ENCODE measurements at places on chromosomes 2 and 18.

DNA sequence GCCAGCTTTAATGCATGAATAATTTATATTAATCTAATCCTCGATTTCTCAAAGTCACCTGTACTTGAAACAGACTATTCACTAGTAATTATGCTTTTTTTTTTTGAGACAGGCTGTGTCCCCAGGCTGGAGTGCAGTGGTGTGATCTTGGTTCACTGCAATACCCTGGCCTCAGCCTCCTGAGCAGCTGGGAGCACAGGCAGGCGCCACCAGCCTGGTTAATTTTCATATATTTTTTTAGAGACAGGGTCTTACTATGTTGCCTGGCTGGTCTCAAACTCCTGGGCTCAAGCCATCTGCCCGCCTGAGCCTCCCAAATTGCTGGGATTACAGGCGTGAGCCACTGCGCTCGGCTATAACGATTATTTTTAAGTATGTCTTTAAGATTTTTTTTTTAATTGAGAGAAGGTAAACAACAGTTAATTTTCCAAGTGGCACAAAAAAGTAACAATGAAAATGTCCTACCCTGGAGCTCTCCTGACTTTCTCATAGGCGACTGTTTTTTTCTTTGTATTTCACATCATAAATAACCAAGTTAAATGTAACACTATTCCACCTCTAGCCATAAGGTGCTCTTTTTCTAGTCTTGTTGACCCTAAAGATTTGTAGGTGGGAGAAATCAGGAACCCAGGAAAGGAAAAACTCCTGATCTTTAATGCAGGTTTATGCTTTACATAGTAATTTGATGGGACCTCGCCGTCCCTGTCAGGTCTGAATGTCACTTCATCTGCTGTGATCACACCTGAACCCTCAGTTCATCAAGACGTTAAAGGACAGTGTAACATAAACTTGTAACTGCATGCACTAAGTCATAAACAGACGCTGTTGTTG is 1.3 kb upstream of the ANKRD12 start:
- no peak for DNase-seq

- DNase-seq = no peak
These were observed 3.1 kb upstream of the FLACC1 start for GRCh38 chr2:201360256-201360655.

DNA sequence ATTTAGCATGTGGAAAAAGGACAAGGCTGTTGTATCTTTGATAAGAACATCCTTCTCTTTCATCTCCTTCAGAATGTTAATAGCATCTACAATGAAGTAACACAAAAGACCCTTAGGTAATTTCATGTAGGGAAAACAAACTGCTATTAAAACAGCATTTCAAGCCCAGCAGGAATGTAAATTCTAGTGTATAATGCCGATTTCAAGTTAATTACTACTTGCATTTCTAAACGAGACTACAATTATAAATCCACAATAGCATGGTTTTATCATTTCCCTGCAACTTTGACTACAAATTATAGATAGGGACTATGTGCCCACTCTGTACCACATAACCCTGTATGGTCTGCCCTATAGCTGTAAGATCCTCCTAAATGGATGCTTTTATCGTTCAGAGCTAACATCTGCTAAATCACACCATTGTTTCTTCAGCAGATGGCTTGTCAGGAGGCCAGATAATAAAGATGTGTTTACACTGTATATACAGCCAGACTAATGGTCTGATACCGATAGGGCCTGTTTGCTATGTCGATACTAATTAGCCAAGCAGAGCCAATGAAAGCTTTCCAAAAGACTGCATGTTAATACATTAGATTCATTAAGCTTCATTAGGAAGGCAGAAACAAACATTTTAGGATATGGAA is 51.9 kb downstream of the LRPPRC start:
- DNase-seq = no peak

DNA sequence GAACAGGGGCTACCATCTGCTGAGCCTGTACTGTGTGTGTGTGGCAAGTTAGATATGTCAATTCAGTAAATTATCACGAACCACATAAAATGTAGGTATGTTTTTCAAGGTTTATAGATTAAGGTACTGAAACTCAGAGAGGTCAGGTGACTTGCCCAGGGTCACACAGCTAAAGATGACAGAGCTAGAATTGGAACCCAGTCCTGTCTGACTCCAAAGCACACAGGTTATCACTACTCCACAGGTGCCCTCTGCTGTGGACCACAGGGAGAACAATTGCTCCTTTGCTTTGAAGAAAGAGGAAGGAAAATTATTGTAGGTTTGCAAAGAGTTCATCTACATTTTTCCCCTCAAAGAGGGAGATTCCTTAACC is 229.7 kb upstream of the AGAP1 start:
- no peak for DNase-seq

GRCh38 chr18:45658756-45659155 is 43.5 kb downstream of the SLC14A2 start:
- DNase-seq = no peak

- DNase-seq = peak; percentile 1
These were observed 764.5 kb downstream of the TRIB2 start for GRCh38 chr2:13481201-13481600.

DNA sequence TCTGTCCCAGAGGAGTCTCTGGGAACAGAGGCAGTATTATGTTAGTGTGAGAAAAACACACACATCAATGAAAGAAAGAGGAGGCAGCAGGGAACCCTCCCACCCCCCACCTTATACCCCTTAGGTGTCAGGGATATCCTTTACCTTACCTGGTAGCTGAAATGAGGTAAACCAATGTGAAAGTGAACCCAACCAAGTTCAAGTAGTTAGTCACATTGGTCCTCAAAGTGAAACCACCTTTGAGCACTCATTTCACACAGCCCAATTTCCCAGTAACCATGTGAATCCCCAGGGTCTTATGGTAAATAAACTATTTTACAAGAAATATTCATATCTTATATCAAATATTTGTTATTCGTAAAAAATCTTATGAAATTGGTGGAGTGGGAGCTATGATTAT is 377.8 kb downstream of the LRATD1 start:
- DNase-seq = no peak

DNA sequence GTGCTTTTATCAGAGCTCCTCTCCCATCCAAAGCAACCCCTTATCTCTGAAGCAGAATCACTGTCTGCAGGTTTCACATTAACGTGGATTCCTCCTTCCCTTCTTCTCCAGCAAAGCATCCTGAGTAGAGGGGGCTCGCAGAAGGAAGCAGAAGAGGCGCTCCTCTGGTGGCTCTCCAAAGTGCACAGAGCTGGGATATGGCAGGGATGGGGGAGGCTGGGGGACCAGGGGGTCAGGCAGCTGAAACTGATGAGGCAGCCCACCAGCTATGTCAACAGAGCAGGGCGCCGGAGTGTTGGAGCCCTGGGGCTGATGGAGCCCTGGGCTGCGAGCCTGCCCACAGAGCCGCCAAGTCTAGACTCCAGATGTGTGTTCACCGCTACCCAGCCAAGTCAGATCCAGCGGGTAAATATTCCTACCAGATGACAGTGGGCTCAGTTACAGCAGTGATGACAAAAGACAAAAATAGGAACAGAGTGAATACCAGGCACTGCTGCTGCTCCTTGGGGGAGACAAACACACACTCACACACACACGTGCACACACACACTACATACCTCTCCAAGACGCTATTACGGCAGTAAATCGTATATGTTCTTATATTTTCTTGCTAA is 678.3 kb upstream of the ID2 start:
- peak; percentile 20 for DNase-seq

DNA sequence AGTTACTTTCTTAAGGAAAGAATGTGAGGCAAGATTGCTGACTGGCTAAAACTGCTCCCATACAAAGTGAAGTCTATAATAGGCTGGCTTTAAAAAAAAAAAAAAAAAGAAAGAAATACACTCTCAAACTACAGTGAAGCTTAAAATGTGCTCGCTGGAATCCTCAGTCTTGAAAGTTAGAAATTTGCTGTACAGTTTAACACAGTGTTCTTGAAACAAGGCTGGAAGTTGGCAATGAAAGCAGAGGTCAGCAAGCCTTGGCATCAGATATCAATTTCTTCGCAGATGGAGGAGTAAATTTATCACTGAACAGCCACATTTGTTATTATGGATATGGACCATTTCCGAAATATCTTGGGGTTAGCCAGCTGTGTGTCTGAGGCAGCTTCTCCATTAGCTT is 392.9 kb downstream of the ZNF516 start:
- DNase-seq = no peak

DNA sequence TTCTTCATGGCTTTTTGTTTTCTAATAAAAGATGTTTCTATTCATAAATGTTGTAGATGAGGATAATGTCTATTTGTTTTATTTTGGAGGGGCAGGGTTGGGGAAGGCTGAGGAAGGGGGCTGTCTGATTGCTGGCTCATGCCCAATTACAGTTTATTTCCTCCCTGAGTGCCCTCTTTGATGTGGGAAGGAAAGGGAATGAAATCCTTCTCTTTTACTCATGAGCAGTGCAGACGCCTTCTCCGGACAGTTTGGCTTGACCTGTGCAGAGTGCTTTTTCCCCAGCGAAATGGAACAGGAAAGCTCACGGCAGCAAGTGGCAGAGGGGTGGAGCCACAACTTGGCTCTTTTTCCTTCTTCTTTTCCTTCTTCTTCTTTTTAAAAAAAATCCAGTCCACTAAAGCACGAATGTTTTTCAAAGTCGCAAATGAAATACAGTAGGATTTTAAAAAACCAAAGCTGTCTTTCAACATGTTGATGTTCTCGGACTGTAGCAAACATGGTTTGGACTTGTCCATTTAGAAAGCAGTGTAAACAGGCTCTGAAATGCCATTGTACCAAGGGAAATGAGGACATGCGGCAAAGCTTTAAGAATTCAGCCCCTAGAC is 34.5 kb downstream of the RAB31 start:
- peak; percentile 20 for DNase-seq

DNA sequence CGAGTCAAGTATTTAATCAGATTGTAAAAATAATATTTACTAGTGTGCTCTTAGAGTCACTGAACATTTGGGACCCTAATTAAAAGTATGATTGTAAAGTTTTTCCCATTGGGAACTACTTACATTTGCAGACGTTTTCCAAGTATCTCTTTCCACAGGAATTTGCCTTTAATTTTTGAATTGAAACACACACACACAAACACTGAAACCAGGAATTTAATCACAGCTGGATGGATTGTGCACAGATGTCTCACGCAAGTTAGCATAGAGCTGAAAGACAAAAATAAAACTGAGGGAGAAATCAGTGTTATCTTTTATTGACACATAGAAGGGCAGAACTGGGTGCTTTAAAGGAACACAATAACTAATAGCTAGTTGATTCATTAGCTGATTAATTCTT is 230.7 kb downstream of the RND3 start:
- DNase-seq = no peak

DNA sequence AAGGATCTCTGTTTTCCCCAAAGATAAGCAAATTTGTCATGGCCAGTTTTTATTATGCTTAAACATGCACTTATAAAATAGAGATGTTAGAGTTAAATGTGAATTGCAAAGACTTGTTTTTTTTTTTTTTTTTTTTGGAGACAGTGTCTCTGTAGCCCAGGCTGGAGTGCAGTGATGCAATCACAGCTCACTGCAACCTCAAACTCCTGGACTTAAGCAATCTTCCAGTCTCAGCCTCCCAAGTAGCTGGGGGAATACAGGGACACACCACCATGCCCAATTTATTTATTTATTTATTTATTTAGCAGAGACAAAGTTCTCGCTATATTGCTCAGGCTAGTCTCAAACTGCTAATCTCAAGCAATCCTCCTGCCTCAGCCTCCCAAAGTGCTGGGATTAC is 15.1 kb downstream of the PHOSPHO2 start:
- no peak for DNase-seq

DNA sequence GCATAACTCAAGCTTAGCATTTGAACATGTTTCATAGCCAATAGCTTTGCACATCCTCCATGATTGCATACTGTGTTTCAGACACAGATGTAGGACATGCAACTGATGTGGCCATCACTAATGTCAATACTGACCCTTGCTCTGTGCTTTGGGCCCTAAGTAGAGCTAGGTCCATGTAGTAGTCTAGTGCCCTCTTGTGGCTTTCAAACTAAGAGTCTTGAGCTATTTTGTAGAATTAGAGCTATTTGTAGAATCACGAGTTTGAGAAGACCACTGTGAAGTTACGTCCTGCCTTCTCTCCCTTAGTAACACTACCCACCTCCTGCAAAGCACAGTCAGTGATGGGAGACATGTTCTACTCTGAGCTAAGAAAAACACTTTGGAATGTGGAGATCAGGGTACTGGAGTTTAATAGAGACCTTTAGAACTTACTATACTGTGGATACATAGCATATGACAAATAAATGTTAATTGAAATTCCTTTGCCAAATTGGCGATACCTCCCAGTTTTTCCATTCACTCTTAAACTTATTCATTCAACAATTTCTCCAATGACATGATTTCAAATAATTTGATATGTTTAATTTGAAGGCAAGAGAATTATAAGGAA is 306.5 kb upstream of the TNP1 start:
- DNase-seq = peak; percentile 83

- DNase-seq = no peak
These were observed 39.9 kb upstream of the RBMS1 start for GRCh38 chr2:160533482-160533881.

GRCh38 chr2:235300368-235301201 is 193.3 kb upstream of the AGAP1 start:
- no peak for DNase-seq

DNA sequence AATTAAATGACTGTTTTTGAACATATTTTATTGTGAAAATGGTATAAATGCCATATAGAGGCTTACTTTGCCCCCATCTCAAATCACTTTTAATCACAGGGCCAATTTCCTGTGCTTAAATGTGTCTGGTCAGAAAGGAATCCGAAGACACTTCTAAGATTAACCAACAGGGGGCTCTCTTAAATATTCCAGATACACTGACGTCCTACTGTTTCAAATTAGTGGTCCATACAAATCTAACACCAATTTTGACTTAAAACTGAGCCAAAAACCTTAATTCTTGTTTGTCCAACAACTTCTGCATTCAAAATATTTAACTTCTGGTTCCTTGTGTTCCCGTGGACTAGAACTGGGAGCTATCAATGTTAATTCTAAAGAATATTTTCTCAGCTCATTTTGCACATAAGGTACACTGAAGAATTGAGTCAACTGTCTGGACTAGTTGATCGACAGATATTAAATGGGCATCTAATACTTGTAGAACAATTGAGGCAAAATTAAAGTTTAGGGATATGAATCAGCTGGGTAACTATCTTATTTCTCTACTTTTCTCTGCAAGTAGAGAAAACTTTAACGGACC is 557.5 kb downstream of the ARHGAP15 start:
- peak; percentile 71 for DNase-seq

GRCh38 chr2:172131713-172132555 is 29.2 kb upstream of the DLX2 start:
- DNase-seq = no peak

- DNase-seq = no peak
These were observed 9.9 kb downstream of the RETSAT start for GRCh38 chr2:85344356-85344954.

GRCh38 chr2:159230145-159230877 is 56.2 kb downstream of the WDSUB1 start:
- no peak for DNase-seq

- DNase-seq = peak; percentile 58
These were observed 90.2 kb downstream of the NCK2 start for GRCh38 chr2:105834931-105835330.

GRCh38 chr2:98036349-98037000 is 40.7 kb upstream of the TMEM131 start:
- no peak for DNase-seq

Measured in hematopoietic multipotent progenitor cell treated with erythropoietin and hydrocortisone succinate and interleukin-3 and kit ligand, for 4 days (in vitro differentiated cells).